ENCODE measurements at places on chromosomes 2 and 18. TPM values are rescaled to one million over a fixed set of nuclear protein-coding genes. Genes with fewer than 3 reads are reported as not detected.
A peak's percentile ranks its signal among the peaks of the same experiment; 100 is the strongest.

DNA sequence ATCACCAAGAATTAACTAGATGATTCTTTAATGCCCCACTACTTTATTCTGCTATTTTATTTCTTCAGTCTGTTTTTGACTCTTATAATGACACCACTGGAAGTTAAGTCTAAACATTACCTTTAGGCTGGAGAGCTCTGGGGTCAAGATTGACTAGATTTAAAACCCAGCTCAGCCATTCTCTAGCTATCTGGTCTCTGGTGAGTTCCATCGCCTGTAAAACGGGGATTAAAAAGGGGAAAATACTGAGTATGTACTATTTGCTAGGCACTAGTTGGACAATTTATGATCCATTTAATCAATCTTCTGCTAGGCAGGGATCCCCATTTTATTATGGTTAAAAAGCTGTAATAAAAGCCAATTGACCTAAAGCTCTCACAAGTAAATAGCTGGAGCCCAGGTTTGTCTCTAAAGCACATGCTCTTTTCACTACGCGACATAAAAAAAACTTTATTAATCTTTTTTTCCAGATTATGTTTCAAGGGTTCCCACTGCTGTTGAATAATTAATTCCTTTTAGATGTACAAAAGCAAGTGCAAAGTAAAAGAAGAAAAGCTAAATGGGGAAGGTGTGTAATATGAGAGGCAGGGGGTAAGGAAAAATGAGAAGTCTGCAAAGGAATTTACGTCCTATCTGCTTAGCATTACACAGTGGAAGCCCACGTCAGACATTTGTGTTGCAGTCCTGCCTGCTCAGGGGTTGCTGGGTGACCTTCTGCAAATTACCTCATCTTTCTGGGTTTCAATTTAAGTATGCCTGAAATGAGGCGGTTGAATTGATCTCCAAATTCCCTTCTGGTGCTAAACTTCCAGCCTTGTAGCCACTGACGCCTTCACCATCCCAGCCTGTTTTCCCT lies 918 bp upstream of the NABP1 start:
- DNase-seq, result no peak

- no peak for DNase-seq
These were observed 1.8 kb downstream of the BOK start for GRCh38 chr2:241560162-241560882.

GRCh38 chr18:39424261-39424660 lies 1858.7 kb upstream of the CELF4 start:
- no peak for DNase-seq

The PLA2R1 gene
- 31.6 TPM for total RNA-seq

GRCh38 chr2:67451086-67451832 lies 54.1 kb downstream of the ETAA1 start:
- no peak for DNase-seq

DNA sequence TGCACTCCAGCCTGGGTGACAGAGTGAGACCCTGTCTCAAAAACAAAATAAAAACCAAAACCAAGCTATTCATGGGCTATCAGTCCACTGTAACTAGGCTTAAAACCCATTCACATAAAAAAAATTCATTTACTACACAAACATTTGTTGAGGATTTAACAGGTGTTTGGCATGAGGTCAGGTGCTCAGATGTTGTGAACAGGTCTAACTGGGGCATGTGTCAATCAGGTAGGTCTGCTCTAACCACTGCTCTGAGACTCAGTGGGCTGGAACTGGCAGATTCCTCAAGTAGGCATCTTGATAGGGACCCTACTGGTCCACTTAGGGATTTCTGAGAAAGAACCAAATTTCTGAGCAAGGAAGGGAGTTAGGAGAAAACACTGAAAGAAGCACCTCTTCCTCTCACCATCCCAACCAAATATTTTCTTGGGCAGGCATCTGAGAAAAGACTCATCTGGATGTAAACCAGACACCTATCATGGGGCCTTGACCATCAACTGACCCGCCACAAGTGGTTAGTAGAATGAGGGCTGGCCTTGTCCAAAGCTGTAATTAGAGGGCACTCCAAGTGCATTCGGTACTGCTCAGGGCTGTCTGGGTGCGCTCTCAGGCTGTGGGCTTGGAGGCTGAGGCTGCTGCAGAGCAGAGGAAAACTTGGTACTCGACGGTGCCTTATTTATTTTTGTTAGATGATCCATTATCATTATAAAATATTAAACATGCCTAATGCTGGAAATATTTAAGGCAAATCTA lies 33.9 kb downstream of the WIPF1 start:
- no peak for DNase-seq

The LAMA3 gene
- total RNA-seq, result 47.3 TPM

- DNase-seq, result no peak
These were observed 1782.1 kb upstream of the CELF4 start for GRCh38 chr18:39347701-39348100.

DNA sequence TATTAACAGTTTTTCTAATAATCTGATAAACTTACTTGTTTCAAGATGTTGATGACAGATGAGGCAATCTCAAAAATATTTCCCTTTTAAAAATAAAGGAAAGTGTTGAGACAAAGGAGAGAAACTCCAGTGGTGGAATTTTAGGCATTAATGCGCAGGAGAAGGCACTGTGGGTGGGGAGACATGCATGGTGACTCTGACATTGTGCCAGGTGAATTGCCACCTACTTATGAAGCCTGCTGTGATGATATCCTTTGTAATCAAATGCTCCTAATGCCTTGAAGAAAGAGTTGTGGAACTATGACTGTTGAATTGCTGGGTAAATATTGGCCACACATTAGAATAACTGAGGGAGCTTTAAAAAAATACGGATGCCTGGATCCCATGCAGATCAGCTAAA lies 101.4 kb downstream of the PLA2R1 start:
- no peak for DNase-seq

- no peak for DNase-seq
These were observed 246.4 kb downstream of the CDH20 start for GRCh38 chr18:61579581-61579980.

DNA sequence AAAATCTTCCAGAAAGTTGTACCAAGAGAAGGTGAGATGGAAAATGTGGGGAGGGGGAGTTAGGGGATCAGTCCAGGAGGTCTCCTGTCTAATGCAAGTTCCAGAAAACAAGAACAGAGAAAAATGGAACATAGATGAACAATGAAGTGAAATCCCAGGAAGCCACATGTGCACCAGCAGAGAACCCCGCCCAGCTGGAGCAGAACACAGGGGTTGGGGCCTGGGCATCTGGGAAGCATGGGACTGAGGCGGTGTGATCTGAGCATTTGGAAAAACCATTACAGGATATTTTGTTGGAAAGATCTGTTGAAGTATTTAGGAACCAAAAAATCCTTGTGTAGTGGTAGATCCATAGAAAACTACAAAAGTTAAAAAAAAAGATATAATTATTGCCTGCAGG lies 133.7 kb downstream of the INO80D start:
- DNase-seq, result no peak

DNA sequence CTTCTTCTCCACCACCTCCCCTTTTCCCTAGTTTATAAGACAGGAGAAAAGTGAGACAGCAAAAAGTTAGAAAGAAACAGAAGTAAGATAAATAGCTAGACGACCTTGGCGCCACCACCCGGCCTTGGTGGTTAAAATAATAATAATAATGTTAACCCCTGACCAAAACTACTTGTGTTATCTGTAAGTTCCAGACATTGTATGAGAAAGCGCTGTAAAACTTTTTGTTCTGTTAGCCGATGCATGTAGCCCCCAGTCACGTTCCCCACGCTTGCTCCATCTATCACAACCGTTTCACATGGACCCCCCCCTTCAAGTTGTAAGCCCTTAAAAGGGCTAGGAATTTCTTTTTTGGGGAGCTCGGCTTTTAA lies 1.5 kb upstream of the BUB1 start:
- DNase-seq, result no peak

GRCh38 chr2:130335226-130335625 lies 7.5 kb upstream of the IMP4 start:
- no peak for DNase-seq

DNA sequence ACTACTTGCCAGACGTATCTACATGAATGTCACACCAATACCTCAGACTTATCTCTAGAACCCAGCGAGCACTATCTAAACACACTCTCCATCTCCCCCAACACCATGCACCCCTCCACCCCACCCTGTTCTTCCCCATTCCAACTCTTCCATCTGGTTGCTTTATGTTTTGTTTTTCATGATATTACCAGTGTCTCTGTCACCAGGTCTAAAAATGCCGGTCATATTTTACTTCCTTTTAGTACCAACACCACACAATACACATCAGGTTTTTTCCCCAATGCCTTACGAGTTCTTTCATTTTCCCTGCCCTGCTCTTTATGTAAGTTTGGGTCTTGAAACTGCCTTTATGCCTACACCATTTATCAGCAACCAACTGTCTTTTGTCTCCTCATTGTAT lies 10.2 kb upstream of the ITGA4 start:
- DNase-seq, result no peak

- DNase-seq, result no peak
These were observed 60.3 kb upstream of the CREB1 start for GRCh38 chr2:207469451-207469850.

The RNPEPL1 gene
- total RNA-seq, result 38.8 TPM

The ASTL gene
- total RNA-seq, result 0.31 TPM

DNA sequence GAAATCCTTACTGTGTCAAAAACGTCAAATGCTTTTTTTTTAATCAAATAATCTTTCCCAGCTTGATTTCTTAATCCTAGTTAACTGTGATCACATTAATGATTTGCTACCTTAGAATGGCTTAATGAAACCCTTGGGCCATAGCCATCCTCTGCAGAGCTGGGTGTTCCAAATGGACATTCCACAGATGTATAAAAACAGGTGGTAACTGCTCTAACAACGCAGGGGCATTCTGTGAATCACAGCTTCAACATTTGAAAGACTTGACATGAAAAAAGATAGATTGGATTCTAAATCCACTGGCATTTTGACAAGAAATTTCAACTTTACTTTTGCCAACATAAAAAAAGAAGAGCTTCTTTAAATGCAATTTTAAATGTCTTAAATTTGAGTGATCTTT lies 69.8 kb upstream of the RASGRP3 start:
- DNase-seq, result no peak

- no peak for DNase-seq
These were observed 136.7 kb downstream of the TMEM247 start for GRCh38 chr2:46615986-46616485.

The GPR17 gene
- total RNA-seq, result 4.6 TPM

GRCh38 chr2:43041661-43042360 lies 184.6 kb downstream of the ZFP36L2 start:
- peak; percentile 59 for DNase-seq

- DNase-seq, result no peak
These were observed 56.1 kb downstream of the FARP2 start for GRCh38 chr2:241412144-241412543.

The TMEM200C gene
- total RNA-seq, result 0.94 TPM

The LRRTM4 gene
- 18.1 TPM for total RNA-seq

DNA sequence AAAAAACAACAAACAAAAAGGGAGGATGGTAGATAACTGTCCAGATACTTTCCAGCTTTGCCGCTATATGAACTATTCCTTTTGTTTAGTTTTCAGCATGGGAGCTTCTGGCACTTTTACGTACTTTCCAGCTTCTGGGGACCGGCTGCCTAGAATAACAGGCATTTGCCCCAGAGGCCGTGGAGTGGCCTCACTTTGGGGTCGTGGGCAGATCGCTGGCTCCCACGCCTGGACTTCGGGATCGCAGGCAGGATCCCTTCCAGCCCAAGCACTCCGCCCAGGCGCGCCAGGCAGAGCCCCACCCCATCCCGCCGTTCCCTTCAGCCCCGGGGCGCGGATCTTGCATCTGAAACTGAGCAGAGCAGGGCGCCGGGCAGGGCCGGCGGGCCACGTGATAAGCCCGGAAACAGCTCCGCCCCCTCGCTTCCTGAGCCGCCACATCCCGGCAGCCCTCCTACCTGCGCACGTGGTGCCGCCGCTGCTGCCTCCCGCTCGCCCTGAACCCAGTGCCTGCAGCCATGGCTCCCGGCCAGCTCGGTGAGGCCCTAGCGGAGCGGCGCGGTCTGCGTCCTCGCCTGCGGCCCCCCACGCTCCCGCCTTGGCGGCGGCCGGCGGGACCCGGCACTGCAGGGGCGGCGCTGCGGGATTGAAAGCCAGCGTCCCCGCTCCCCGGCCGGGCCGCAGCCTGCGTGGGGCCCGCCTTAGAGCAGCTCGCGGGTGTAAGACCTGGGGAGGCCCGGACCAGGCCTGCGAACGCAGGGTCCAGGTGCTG lies at the start of gene ATIC:
Gene ATIC, plus strand, starts transcription at position 435 of the 772 bp plus-strand sequence. Its CDS starts 84 bp downstream, at position 519.
- DNase-seq, result peak; percentile 95

The TUBA3E gene
- not detected for total RNA-seq

- peak; percentile 45 for DNase-seq
These were observed 165.7 kb downstream of the RTP5 start for GRCh38 chr2:242034996-242035814.

DNA sequence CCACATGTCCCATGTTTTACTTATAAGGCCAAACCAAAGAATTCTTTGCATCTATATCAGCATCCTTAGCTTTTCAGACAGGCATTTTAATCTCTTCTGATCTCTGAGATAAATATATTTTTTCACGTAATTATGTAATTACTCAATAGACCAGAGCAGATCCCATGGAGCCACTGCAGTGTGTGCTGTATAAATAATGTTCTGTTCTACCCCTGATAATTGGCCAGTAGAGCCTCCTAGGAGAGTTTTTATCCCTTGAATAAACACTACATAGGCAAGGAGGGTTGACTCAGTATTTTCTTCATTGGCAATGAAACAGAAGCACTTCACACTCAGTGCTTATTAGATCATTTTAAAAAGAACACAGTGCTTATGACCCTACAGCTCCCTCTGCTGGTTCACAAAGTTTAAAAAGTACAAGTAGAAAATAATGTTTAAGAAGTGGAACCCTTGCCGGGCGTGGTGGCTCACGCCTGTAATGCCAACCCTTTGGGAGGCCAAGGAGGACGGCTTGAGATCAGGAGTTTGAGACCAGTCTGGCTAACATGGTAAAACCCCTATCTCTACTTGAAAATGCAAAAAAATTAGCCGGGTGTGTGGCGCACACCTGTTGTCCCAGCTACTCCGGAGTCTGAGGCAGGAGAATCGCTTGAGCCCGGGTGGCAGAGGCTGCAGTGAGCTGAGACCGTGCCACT lies 91.9 kb downstream of the PPP1R1C start:
- no peak for DNase-seq

DNA sequence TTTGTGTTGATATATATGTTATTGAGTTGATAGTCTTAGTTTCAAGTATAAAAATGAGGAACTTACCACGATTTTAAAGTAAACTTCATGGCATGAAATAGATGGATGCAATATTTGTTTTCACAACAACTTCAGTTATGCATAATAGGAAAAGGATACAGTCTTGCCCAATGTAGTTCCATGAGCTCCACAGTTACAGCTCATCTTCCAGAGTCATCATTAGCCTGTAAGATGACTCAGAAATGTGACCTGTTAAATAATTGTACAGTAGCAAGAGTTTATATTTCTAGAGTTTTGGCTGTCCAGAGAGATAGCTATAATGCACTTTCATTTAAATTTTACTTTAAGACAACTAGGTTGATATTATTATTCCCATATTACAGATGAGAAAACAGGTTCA lies 80.9 kb upstream of the ARHGAP28 start:
- DNase-seq, result no peak

GRCh38 chr2:150292807-150293206 lies 194.7 kb downstream of the RND3 start:
- DNase-seq, result no peak
